ENCODE measurements at places on chromosomes 12 and 14. TPM values are rescaled to one million over a fixed set of nuclear protein-coding genes. Genes with fewer than 3 reads are reported as not detected.

Gene RTRAF
- 93.7 TPM for total RNA-seq

Gene BCL11B
- 0.23 TPM for total RNA-seq

Gene NPAS3
- total RNA-seq: 0.23 TPM

Gene SLC25A21
- total RNA-seq: 2.1 TPM

Gene SSTR1
- total RNA-seq: not detected

Gene FBXO33
- total RNA-seq: 6.6 TPM

Gene DNAJC22
- total RNA-seq: 1.9 TPM

Gene SP1
- 81.0 TPM for total RNA-seq

Gene KRT71
- total RNA-seq: not detected

- no peak for DNase-seq
- no peak overlapping the region for H3K27ac ChIP-seq
- H3K4me3 ChIP-seq: no peak overlapping the region
- H3K36me3 ChIP-seq: no peaks in the 10 kb centered on the region
- no peaks in the 10 kb centered on the region for H3K4me1 ChIP-seq
- no peaks in the 10 kb centered on the region for H3K27me3 ChIP-seq
Observed at GRCh38 chr14:104187931-104188726, 49.7 kb downstream of the KIF26A start.

- H3K4me1 ChIP-seq: no peaks in the 10 kb centered on the region
- H3K27me3 ChIP-seq: no peaks in the 10 kb centered on the region
- no peak overlapping the region for H3K27ac ChIP-seq
- H3K4me3 ChIP-seq: no peak overlapping the region
Observed at GRCh38 chr12:120126635-120127005, 10.1 kb upstream of the RAB35 start.

- H3K36me3 ChIP-seq: no peaks in the 10 kb centered on the region
- no peaks in the 10 kb centered on the region for H3K4me1 ChIP-seq
- DNase-seq: no peak
- H3K27ac ChIP-seq: no peak overlapping the region
- no peaks in the 10 kb centered on the region for H3K27me3 ChIP-seq
Observed at GRCh38 chr14:50999726-51000125, 55.4 kb upstream of the PYGL start.

DNA sequence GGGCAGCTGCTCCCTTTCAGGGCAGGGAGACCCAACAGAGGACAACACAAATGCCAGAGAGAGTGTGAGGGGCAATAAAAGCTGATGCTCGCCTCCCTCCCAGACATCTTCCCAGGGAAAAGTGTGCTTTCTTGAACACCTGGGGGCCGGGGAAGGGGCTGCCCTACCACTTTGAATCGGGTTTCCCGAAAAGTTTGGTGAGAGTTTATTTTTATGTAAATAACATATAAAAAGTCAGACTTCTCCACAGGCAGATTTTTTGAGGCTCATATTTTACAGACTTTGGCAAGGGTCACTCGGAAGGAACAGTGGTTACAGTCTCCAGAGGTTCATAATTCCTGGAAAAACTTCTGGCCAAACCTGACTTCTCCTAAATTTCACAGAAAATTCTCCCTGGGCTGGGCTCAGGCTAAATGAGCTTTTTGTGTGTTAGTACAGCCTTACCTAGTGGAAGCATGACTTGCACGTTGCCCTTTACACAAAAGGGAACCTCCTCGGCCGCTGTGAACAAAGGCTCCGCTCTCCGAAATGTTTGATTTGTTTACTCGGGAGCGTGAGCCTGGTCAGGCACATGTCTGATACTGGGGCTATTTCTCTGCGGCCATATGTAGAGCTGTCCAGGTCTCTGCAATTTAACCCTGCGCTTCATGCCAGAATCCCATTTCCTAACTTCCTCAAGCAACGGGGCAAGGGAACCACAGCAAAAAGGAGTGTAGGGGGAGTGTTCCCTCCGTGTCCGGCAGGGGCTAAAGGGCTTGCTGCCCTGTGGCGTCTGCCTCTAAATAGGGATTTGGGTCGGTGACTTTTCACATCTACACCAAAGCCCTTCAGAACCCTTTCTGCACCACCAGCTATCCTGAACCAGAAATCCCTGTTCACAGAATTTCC lies 3.4 kb downstream of the RTL1 start:
- H3K4me3 ChIP-seq: no peak overlapping the region
- H3K4me1 ChIP-seq: no peaks in the 10 kb centered on the region
- no peak for DNase-seq
- H3K27me3 ChIP-seq: no peaks in the 10 kb centered on the region

DNA sequence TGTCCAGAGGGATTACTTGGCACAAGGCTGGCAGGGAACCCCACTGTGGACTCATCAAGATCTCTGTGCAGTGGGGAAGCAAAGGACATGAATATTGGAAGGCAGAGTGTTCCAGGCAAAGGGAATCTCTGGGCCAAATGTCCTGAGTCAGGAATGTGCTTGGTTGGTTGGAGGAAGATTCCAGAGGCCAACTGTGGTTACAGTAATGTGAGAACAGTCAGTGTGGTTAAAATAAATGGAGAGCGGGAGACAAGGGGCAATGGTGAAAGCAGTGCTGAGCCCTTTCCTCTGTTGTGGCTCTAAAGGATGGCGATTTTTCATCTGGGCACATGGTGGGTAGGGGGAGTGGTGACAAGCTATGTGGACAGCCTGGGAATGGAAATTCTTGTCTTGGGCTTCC lies 948.2 kb downstream of the BCL11B start:
- H3K36me3 ChIP-seq: no peaks in the 10 kb centered on the region
- no peaks in the 10 kb centered on the region for H3K27me3 ChIP-seq
- no peak for DNase-seq
- no peak overlapping the region for H3K4me3 ChIP-seq

GRCh38 chr12:9037431-9037830 lies 48.1 kb downstream of the KLRG1 start:
- no peaks in the 10 kb centered on the region for H3K27me3 ChIP-seq
- no peaks in the 10 kb centered on the region for H3K4me1 ChIP-seq
- no peaks in the 10 kb centered on the region for H3K36me3 ChIP-seq
- H3K27ac ChIP-seq: no peak overlapping the region

DNA sequence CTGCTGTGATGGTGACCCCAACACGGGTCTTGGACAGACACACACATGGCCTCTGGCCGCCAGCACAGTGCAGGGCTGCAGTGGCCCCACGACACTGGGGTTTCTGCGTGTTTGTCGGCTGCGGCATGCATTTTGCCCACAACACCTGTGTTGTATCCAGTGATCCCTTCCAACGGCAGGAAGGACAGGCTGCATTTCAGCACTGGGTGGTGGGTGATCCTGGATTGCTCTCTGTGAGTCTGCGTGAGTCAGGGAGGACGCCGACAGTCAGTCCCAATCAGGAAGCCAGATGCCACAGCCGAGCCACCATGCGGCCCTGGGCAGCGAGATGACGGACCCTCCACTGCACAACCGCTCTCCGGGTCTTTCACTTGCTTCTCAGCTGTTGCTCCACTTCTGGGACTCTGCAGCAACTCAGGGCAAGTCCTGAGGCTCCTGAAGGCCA lies 20.6 kb downstream of the LRTM2 start:
- H3K4me3 ChIP-seq: no peak overlapping the region
- no peaks in the 10 kb centered on the region for H3K36me3 ChIP-seq
- peaks cover 4% of the 10 kb centered on the region for H3K4me1 ChIP-seq

GRCh38 chr12:67885375-67886169 lies 103.7 kb upstream of the IFNG-AS1 start:
- no peak overlapping the region for H3K27ac ChIP-seq
- no peaks in the 10 kb centered on the region for H3K36me3 ChIP-seq
- H3K4me1 ChIP-seq: no peaks in the 10 kb centered on the region
- no peak for DNase-seq
- H3K4me3 ChIP-seq: no peak overlapping the region

DNA sequence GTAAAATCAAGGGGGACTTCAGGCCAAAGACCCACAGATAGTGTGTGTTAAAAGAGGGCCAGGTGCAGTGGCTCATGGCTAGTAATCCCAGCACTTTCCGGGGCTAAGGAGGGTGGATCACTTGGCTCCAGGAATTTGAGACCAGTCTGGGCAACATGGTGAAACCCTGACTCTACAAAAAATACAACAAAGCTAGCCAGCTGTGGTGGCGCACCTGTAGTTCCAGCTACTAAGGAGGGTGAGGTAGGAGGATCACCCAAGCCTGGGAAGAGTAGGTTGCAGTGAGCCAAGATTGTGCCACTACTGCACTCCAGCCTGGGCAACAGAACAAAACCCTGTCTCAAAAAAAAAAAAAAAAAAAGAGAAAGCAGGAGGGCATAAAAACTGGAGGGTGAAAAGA lies 8.5 kb downstream of the VCPKMT start:
- H3K36me3 ChIP-seq: peaks cover 18% of the 10 kb centered on the region
- no peak overlapping the region for H3K27ac ChIP-seq
- DNase-seq: no peak
- no peaks in the 10 kb centered on the region for H3K27me3 ChIP-seq

- no peaks in the 10 kb centered on the region for H3K27me3 ChIP-seq
- no peak overlapping the region for H3K27ac ChIP-seq
- no peaks in the 10 kb centered on the region for H3K4me1 ChIP-seq
Observed at GRCh38 chr12:29207120-29207519, 58.0 kb downstream of the FAR2 start.

- no peak overlapping the region for H3K4me3 ChIP-seq
- H3K27ac ChIP-seq: no peak overlapping the region
- H3K4me1 ChIP-seq: no peaks in the 10 kb centered on the region
- no peak for DNase-seq
- peaks cover 10% of the 10 kb centered on the region for H3K36me3 ChIP-seq
Observed at GRCh38 chr12:21631367-21631766, 26.3 kb downstream of the LDHB start.

- H3K4me3 ChIP-seq: no peak overlapping the region
- H3K27me3 ChIP-seq: no peaks in the 10 kb centered on the region
- H3K36me3 ChIP-seq: no peaks in the 10 kb centered on the region
- H3K4me1 ChIP-seq: no peaks in the 10 kb centered on the region
- DNase-seq: no peak
- no peak overlapping the region for H3K27ac ChIP-seq
Observed at GRCh38 chr12:28543021-28543890, 353.0 kb downstream of the CCDC91 start.

GRCh38 chr12:64335886-64336466 lies 54.6 kb downstream of the C12orf56 start:
- no peak overlapping the region for H3K27ac ChIP-seq
- DNase-seq: no peak
- H3K27me3 ChIP-seq: no peaks in the 10 kb centered on the region
- no peaks in the 10 kb centered on the region for H3K36me3 ChIP-seq

GRCh38 chr14:105839425-105840265 lies 313.3 kb downstream of the TMEM121 start:
- no peak overlapping the region for H3K4me3 ChIP-seq
- H3K4me1 ChIP-seq: no peaks in the 10 kb centered on the region
- no peak for DNase-seq
